ENCODE measurements at places on chromosomes 16 and 17.

DNA sequence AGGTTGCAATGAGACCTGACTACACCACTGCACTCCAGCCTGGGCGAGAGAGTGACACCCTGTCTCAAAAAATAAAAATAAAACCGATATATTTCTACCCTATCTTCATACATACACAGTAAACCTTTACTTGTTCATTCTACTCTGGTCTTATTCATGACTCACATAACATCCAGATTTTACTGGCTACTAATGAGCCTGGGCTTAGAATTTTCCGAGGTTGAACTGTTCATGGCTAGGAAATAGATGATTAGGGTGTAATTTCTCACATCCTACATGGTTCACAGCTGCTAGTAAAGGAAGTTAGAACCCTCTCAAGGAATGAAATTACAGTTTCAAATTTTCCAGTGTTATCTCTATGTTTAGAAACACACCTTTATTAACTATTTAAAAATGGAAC, 14.7 kb downstream of the GSPT1 start:
- no peak for DNase-seq

DNA sequence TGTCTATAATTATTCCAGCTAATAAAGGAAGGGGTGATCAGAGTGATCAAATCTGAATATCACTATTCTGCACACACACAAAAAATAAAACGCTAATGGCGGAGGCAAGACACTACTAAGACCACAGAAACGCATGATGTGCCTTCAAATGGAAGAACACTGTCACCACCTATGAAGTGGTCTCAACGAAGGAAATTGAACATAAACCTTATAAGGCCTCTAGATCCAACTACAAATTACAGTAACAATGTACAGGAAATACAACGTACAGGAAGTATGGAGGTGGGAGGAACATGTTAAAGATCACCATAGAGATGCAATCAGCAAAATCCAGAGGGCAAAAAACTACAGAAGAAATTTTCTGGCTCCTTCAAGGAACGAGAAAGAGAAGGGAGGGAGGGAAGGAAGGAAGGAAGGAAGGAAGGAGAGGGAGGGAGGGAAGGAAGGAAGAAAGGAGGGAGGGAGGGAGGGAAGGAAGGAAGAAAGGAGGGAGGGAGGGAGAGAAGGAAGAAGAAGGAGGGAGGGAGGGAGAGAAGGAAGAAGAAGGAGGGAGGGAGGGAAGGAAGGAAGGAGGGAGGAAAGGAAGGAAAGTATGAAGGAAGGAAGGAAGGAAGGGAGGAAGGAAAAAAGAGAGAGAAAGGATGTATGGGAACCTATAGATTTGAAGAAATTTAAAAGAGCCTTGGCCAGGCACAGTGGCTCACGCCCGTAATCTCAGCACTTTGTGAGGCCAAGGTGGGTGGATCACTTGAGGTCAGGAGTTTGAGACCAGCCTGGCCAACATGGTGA, 3.1 kb upstream of the SGCA start:
- DNase-seq, result no peak

DNA sequence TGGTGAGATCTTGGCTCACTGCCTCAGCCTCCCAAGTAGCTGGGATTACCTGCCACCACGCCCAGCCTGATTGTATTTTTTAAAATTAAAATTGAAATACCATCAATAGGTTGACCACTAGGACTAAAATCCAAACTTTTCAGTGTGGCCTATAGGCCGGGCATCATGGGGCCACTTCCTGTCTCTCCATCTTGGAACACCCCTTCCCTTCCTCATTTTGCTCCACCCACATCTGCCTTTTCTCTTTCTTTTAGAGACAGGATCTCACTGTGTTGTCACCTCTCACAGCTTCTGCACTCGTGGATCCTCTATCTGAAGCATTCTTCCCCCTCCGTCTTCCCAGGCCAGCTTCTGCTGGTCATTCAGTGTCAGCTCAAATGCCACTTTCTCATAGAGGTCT, 57.0 kb downstream of the BMERB1 start:
- no peak for DNase-seq

- DNase-seq, result no peak
These were observed 12.4 kb upstream of the GP2 start for GRCh38 chr16:20339744-20340143.

DNA sequence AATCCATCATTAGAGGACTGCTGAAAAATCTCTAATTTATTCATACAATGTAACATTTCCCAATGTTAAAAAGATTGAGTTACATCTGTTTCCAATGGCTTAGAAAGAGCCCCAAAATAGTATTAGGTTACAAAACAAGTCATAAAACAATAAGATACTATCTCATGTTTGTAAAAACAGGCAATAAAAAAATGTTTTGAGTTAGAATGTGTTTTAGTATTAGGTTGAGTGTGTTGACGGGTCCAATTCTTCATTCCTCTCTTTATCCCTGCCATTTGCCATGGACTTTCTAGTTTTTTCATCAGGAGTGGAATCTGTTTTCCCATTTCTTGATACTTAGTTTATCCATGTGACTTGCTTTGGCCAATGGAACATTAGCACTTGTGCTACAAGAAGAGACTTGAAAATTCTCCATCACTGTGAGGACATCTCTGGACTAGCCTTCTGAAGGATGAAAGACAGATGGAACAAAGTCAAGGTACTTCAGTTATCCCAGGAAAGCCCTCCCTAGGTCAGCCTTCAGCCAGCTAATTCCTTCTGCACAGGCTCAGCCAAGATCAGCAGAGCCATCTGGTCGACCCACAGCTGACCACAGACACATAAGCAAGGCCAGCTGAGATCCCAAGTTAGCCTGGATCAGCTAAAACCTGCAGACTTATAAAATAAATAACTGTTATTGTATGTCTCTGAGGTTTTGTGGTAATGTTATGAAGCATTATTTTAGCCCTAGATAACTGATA, 83.3 kb downstream of the HS3ST3A1 start:
- peak; percentile 54 for DNase-seq

DNA sequence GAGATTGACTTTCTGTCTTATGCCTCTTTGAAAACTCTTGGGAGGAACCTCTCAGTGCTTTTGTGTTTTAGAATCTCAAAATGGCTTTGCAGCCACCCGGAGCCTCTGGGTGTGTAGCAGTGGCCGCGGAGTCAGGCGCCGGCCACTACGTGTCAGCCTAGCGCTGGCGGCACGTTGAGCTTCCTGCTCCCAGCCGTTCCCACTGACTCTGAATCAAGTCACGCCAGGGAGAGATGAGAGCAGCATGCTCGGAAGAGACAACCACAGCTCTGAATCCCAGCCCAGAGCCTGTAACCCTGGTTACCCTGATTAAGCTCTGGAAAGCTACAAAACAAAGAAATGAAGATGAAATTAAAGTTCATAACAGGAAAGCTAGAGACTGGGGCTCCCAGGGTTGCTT, 97.4 kb upstream of the CACNG5 start:
- DNase-seq, result no peak

DNA sequence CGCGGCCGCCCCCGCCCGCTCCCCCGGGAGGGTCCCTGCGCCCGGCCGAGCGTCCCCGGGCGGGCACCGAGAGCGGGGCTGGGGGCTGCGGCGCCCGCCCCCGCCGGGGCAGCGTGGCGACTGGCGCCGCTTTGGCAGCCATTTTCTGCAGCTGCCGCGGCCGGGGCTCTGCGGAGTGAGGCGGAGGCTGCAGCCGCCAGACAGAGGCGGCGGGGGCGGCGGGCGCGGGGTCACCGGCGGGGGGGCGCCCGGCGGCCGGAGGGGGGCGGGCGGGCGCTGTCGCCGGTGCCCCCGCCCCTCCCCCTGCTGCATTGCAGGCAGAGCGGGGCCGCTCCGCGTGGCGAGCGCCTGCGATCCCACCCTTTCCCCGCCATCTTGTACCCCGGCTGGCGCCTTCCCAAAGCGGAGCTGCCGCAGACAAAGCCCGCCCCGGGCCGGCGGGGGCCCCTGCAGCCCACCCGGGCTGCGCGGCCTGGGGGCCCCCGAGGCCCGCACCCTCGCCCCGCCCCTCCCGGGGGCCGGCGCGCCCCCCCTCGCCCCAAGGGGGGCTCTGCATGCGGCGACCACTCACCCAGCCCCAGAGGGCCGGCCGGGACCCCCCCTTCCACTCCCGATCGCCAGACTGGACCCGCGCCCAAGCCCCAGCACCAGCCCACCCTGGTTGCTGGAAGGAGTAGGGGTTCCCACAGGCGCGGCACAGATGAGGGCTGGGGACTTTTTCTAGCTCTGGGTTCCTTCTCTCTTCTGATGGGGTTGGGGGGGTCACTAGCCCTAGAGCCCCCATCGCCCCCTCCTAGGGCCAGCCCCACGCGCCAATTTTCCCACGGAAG, 16.6 kb upstream of the CBX8 start:
- DNase-seq, result no peak

DNA sequence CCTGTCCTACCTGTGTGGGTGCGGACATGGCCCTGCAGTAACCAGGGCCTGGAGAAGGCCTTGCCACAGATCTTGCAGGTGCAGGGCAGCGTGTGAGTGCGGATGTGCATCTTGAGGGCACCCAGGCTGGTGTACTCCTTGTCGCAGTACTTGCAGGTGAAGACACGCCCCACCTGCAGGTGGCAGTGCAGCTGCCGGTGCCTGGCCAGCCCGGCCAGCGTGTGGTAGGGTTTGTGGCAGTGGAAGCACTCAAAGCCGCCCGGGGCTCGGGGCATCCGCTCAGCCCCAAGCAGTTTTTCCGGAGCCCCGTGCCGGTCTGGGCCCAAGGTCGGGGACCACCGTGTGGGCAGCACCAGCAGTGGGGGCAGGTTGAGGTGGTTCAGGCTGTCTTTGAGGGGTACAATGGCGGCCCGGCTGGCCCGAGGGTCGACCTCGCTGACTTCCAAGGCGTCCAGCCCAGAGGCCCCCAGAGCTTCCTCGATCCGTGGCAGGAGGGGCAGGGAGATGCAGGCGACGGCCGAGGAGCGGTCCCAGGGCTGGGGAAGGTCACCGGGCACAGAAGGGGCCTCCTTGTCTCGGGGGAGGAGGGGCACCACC, 5.1 kb downstream of the SNAI3 start:
- DNase-seq, result no peak

GRCh38 chr16:86349338-86349900, 160.9 kb upstream of the FOXF1 start:
- no peak for DNase-seq

DNA sequence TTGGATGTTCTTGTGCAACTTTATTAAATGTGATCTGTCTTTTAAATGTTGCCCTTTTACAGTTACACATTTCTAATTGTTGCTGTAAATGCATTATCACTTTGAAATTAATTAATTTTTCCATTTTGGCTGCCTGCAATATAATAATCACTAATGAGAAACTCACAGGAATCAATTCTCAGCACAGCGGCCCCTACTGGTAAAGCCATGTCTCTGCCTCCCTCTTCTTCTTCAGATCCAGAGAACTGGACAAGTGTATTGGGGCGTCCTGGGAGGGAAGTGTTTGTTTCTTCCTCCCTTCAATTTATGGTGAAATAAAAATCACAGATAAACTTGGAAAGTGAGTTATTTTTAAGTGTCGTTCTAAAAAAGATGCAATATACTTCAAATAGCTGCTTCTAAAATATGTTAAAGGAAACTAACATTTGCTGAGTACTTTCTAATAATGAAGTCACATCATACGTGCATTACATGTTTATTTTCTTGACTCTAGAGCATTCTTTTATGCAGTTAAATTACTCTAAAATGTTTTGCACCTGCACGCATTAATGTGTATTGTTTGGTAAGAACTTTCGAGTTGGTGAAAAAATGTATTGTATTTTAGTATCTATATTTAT, 338.0 kb downstream of the WWOX start:
- DNase-seq, result no peak

DNA sequence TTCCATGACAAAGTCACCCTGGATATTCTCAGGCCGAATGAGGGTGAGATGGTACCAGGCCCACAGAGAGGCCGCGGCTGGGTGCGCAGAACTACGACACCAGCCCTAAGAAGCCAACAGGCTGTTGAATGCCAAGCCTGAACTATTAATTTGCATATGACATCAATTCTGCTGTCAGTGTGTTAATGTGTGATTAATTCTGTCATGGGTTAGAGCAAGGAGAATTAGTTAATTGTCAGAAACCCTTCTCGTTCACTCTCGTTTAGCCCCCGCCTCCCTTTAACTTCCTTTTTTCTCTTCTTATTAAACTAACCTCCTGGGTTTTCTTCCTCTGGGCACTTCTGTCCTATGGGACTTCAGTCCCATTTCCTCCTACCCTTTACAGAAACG, 123.4 kb downstream of the ZFHX3 start:
- DNase-seq, result no peak

- DNase-seq, result no peak
These were observed 166.4 kb downstream of the C16orf95 start for GRCh38 chr16:87150681-87151280.

DNA sequence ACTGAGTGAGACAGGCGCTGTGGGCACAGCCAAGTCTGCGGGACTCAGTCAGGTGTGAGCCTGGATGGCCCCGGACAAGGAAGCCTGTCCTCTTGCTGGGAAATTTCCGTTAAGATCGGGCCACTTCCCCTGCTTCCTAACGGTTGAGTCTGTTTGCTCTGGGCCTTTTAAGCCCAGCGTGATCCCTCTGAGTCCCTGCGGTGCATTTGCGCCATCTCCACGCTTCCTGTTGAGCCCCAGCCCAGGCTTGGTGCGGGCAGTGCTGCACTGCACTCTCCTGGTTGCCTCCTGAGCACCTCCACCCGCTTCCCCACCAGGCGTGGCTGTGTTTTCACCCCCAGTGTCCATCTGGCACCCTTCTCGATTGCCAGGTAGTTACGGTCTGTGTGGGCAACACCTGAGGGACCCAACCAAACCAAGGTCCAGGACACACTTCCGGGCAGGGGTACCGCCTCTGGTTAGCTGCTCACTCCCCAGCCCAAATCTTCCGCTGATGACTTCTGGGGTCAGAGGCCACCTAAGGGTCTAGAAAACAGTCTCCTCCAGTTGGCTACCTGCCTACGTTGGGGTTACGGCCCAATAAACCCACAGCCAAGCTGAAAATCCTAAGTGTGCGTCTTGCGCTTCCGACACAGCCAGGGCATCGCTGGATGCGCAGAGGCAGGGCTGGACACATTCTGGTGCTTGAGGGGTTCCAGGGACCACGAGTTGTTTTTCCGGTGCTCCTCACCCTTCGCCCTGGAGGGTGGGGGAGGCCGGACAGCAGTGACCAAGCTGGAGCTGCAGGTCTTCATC, 1.4 kb upstream of the SLC25A10 start:
- no peak for DNase-seq

DNA sequence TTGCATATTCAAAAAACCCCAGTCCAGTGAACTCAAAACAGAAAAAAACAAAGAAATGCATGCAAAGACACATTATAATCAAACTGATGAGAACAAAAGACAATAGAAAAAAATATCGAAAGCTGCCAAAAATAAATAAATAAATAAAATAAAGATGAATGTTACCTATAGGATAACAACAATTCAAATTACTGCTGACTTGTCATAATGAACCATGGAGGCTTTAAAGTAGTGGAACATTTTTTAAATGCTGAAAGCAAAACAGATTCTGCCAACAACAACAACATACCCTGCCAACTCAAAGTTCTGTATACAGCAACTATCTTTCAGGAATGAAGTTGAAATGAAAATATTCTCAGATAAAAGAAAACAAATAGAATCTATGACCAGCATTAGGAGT, 116.6 kb downstream of the CBLN1 start:
- no peak for DNase-seq

DNA sequence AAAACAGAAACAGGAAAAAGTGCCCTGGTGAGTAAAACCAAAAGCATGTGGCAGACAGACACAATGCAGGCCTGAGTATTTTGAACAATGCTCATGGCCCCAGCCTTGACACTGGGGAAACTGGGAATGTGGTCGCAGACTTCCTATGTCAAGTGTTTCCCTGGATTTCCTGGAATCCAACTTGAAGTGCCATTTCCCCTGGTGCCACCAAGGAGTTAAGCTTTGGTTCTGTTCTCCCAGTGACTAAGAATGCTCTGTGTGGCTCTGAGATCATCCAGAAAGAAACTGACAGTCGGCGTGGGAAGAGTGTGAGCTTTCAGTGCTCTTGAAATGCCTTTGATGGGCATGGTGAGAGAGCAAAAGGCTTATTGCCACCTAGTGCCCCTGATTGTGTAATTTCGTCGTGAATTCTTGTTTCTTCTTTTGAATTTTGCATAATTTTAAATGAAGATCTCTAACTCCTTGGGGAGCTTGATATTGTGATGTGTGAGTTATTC, 96.0 kb downstream of the YPEL2 start:
- no peak for DNase-seq
